Hippocampal formation (tissue), 2 donors: ENCODE measurements at places on chromosomes 2 and 18.

GRCh38 chr2:235255693-235256092, 238.2 kb upstream of the AGAP1 start:
- DNase-seq, result no peak

GRCh38 chr2:16441431-16441830, 224.2 kb downstream of the CYRIA start:
- no peak for DNase-seq

- DNase-seq, result no peak
These were observed 392.3 kb downstream of the GALNT13 start for GRCh38 chr2:154264024-154264423.

GRCh38 chr2:221896505-221897151, 324.5 kb upstream of the EPHA4 start:
- no peak for DNase-seq

GRCh38 chr18:46657115-46657955, at the start of gene LOXHD1:
Gene LOXHD1, minus strand, starts transcription at chr18:46657220. Its CDS starts 187 bp downstream, at chr18:46657033.
- no peak for DNase-seq

DNA sequence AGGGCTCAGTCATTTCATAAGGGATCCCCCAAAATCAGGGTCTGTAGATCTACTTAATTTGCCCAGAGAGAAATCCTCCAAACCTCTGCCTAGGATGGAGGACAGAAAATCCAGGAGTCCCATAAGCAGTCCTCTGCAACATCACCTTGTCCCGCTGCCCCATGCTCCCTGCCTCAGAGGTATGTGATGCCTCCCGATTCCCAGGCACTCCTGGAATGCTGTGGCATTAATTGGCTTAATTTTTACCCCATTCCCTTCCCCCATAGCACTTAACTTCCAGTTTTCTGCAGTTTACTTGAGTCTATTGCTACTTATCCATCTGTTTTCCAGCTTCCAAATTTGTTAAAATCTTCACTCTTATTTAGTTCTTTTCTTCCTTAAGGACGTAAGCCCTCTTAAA, 91.6 kb upstream of the TSPYL6 start:
- no peak for DNase-seq

- no peak for DNase-seq
These were observed 198.8 kb downstream of the NAPG start for GRCh38 chr18:10724666-10725065.

- DNase-seq, result no peak
These were observed 1300.5 kb upstream of the DDX18 start for GRCh38 chr2:116513991-116514390.

- no peak for DNase-seq
These were observed 247.0 kb downstream of the TMX3 start for GRCh38 chr18:68467957-68468356.

DNA sequence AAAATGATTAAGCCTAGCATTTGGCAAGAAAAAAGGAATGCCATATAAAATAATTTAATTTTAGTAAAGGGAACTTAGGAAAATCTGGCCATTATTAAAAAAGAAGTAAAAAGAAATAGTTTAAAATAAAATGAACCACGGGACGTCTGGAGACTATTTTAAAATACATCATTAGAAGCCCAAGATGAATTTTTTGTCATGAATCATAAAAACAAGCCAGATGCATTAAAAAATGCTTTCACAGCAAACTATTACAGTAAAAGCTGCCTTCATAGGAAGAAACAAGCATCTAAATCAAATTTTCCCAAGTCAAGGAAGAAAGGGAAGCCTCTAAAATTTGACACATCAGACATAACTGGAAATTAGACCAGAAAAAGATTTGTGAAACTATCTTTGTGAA, 33.0 kb downstream of the COL5A2 start:
- no peak for DNase-seq
